Activated T-helper 1 cell treated with anti-CD3 and anti-CD28 coated beads, Interleukin-12 subunit alpha, Interleukin-12 subunit beta, Interleukin-2, Interleukin-4 antibody, amounts not matched to agents 30 ng/mL and 10 ng/mL and 1 ng/mL, durations not matched to agents 14 hours and 24 hours and 36 hours (primary cell): ENCODE measurements at places on chromosomes 7 and 10. TPM values are rescaled to one million over a fixed set of nuclear protein-coding genes. Genes with fewer than 3 reads are reported as not detected.
A peak's percentile ranks its signal among the peaks of the same experiment; 100 is the strongest.

GRCh38 chr10:6920072-6921019, 340.3 kb upstream of the PRKCQ start:
- DNase-seq = peak; percentile 71

DNA sequence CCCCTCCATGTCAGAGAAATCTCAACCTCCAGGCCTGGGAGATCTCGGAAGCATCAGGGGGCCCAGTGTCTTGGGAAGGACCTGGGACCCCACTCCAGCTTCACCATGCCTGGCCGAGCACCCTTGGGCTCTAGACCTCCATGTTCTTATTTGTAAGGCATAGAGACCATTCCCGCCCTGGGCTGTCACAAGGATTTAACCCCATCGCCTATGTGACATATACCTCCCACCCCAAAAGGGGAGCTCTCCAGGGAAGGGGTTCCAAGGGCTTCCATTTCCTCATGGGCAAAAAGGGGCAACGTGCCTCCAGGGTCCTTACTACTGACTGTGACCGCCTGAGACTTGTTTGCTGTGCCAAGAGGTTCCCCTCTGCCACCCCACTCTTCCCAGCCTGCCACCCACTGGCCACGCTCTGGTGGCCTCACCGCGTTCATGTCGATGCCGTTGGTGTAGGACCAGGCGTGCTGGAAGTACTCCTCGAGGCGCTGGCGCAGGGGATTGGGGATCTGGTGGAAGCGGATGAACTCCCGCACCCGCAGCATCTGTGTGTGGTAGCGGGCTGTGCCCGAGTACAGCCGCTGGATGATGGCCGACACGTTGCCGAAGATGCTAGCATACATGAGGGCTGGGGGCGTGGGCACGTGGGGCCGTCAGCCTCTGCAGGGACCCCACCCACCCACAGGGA, 27.5 kb downstream of the KCNH2 start:
- no peak for DNase-seq

The POR gene
- 84.4 and 91.2 TPM in 2 replicates for total RNA-seq

The GRID1 gene
- total RNA-seq = not detected in 2 replicates

The MYL7 gene
- total RNA-seq = not detected in 2 replicates

The C7orf33 gene
- not detected in 2 replicates for total RNA-seq

The RAB11FIP2 gene
- 13.0 and 13.1 TPM in 2 replicates for total RNA-seq

DNA sequence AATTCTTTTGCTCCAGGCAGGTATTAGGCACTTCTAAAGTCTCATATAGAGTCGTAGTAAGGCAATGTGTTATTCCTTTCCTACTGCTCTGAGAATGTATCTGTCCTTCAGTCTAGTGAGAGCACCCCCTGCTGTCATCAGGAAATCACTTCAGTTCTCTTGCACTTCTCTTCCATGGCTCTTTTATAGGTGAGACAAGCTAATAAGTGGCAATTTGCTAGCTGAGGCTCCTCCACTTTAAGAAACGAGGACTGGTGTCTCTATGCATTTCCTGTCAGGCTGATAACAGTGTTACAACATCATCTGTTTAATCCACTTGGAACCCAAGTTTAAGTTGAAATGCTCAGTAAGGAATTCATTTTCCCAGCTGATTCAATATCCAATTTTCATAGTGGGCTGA, 350.6 kb downstream of the TFEC start:
- DNase-seq = no peak

DNA sequence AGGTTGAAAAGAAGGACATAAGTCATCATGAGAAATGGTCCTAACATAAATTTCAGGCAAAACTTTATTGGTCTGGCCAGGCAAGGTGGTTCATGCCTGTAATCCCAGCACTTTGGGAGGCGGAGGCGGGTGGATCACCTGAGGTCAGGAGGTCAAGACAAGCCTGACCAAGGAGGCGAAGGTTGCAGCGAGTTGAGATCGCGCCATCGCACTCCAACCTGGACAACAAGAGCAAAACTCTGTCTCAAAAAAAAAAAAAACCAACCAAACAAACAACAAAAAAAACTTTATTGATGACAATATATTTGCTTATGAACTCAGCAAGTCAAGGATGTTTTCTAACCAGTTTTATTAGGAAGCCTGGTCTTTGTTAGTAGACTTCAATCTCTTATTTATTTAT, 54.6 kb upstream of the ARHGAP21 start:
- DNase-seq = no peak

The EEPD1 gene
- 0.91 and 1.5 TPM in 2 replicates for total RNA-seq

The CYP2E1 gene
- 0.52 TPM in 1 of 2 replicates, not detected in the other for total RNA-seq

- DNase-seq = no peak
These were observed 95.9 kb downstream of the CHRM2 start for GRCh38 chr7:136964347-136964746.

- no peak for DNase-seq
These were observed 145.9 kb upstream of the EGR2 start for GRCh38 chr10:62961951-62962523.

DNA sequence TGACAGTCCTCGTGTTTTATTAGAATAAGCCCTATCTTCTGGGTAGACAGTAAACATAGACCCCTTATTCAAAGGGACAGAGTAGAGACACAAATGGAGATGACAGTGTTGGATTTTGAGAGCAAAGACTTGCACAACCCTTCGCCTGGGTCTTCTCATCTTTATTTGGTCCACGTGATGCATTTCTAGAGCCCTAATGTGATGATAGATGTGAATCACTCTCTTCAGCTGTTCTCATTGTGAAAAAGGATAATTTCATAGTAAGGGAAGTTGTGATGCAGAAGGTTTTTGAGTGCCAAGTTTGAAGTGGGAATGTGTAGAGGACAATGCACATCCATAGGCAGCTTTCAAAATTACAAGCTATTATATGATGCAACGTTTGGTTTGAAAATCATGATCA, 86.3 kb downstream of the CREB5 start:
- DNase-seq = no peak

- no peak for DNase-seq
These were observed 120.6 kb downstream of the PRPF18 start for GRCh38 chr10:13707156-13707881.

The TDRD1 gene
- 0.10 and 0.13 TPM in 2 replicates for total RNA-seq

DNA sequence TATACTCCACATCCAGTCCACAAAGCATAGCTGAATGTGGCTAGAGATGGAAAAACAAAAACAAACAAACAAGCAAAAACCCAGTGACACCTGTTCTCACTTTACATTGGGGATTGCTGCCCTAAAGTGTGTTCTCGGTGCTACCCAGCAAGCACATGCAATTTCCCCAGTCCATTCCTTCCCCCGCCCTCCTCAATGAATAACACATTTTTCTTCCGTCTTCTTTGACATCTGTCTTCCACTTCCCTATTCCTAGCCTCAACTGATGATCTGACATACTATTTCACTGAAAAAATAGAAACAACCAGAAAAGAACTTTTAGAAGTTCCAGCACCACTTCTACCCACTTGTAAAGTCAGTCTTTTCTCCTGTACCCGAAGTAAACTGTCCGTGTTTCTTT, 147.1 kb downstream of the MALRD1 start:
- DNase-seq = no peak

DNA sequence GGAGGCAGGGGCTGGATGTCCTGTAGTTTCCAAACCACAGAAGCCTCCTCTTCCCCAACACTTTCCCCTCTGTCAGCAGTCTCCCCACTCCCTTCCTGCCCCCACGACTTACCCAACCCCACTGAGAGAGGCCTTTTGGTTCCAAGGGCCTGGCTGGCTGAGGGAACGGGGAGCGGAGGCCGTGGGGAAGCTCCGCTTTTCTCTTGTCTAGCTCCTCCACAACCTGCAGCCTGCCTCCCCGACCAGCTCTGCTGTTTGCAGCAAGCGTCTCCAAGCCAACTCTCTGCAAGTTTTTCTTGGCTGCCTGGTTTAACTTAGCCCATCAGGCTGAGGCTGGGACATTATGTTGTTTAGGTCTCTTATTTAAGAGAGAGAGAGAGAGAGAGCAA, 126.8 kb downstream of the NEURL1 start:
- no peak for DNase-seq

DNA sequence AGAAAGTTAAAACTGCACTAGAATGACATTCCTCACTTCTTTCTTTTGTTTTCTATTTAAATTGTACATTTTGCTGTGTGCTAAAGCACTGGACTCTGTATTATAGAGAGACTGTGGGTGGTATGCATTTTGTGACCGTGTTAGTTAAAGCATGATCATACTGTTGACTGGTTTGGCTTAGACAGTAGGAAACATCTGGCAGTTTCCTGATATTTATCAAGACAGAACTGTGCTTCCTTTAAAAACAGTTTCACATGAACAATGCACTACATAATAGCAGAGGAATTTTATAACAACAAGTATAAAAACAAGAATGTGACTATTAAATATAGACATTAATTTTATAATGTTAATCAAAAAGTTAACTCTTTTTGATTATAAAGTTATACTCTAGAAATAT, 23.1 kb downstream of the GNG11 start:
- no peak for DNase-seq

The GSDME gene
- 10.6 and 11.0 TPM in 2 replicates for total RNA-seq

DNA sequence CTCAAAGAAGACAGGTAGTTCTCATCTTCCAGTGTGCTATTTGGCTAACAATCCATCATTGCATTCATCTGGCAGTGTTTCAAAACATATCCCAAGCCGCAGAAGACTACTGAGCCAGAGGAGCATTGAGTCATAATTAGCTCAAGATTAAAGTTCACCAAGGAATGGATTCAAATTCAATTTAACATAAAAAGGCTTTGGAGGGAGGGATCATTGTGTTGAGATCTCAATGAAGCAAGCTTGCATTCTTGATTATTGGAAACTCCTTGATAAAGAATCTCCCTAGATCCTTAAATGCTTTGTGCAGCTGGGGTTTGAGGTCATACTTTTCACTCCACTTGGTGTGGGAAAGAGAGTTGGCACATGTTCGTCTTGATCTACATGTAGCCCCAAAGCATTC, 142.8 kb upstream of the SEMA3A start:
- DNase-seq = no peak

DNA sequence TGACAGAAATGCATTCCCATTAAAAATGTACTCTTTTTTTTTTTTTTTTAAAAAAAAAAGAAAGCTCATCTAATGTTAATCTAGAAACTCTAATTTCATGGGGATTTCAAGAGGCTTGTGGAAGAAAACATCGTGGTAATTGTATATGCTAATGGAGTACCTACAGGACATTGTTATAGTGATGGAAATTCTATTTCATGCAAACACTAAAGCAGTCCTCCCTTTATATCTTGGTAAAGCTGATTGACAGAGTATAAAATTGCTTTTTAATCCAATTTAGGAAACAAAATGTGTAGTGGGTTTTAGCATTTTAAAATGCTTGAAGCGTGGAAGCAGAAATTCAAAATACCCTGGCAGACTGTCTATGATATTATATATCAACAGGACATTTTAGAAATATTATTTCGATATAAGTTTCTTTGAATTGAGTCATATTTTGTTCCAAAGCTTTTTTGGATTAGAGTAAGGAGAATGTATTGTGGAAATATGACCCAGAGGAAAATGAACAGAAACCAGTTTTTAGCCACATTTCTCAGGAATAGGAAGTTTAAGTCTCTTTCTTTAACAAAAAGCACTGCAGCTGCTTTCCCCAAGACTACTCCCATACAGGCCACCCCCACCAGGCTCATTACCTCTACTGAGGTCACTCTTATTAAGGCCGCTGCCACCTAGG, 121.9 kb downstream of the WNT2 start:
- DNase-seq = no peak

- peak; percentile 38 for DNase-seq
These were observed 6.5 kb upstream of the C10orf105 start for GRCh38 chr10:71725998-71726579.

The WDR86 gene
- total RNA-seq = not detected in 2 replicates

DNA sequence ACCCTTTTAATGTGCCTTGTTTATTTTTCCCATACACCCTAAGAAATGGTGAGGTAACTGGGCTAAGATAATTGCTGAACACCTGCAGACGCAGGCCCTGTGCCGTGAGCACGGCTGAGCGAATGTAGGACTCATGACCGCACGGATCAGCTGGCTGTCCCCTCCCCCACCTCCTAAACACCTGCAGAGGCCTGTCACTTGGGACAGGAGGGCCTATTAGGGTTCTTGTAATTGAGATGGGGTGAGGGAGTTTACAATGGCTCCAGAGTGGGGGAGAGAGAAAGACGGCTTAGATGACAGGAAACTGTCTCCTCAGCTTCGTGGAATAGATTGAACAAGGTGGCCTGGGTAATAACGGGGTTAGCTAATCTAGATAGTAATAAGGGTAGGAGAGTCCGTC, 291.7 kb upstream of the HABP2 start:
- no peak for DNase-seq

The GHRHR gene
- total RNA-seq = not detected in 2 replicates

- DNase-seq = no peak
These were observed 17.0 kb upstream of the UTF1 start for GRCh38 chr10:133212853-133213494.

GRCh38 chr10:14570800-14571199, 203.9 kb downstream of the FAM107B start:
- no peak for DNase-seq

DNA sequence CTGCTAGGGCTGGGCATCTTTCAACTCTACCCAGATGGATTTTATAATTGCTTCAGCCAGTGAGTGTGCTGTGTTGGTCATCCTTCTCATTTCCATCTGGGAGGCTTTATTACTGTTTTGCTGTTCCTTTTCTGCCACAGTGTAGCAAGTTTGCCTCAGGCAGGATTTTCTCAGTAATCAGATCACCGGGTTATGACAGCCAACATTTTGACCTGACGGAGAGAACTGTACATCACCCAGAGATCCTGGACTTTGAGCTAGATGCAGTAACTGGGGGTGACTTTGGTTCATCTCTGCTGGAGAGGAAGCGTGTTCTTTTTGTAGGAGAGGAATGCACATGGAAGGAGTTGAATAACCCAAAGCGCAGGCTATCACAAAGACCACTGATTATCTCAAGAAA, 111.8 kb upstream of the AGR3 start:
- DNase-seq = no peak

GRCh38 chr10:11698691-11699549, 43.3 kb upstream of the ECHDC3 start:
- no peak for DNase-seq

- DNase-seq = no peak
These were observed 6.5 kb downstream of the ZNF107 start for GRCh38 chr7:64672414-64672813.

The CCSER2 gene
- total RNA-seq = 52.3 and 53.6 TPM in 2 replicates

DNA sequence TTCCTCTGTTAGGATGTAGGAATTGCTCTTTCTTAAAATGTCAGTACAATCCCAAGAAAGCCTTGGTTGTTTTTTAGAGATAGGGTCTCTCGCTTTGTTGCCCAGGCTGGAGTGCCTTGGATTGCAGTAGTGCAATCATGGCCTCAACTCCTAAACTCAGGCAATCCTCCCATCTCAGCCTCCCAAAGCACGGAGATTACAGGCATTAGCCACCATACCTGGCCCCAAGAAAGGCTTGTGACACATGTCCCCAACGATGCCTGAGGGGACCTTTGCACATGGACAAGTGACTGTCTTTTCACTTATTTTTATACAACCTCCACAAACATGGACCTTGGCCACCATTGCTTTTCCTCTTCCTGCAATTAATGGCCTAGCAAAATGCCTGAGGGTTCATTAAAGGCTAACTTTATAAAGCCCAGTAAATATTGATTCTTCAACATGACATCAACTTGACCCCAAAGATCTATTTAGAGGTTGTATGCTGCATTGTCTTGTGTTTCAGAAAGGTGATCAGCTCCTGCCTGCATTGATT, 10.0 kb upstream of the SPOCK2 start:
- DNase-seq = no peak

The SYT15 gene
- 0.96 and 1.5 TPM in 2 replicates for total RNA-seq

- no peak for DNase-seq
These were observed 22.0 kb downstream of the CYTH3 start for GRCh38 chr7:6250364-6250833.

- DNase-seq = no peak
These were observed 355.7 kb upstream of the AKR1E2 start for GRCh38 chr10:4470231-4470835.
